Myocyte (in vitro differentiated cells): ENCODE measurements at places on chromosomes 12 and 14. TPM values are rescaled to one million over a fixed set of nuclear protein-coding genes. Genes with fewer than 3 reads are reported as not detected.
A peak's percentile ranks its signal among the peaks of the same experiment; 100 is the strongest.

- peak; percentile 75 for DNase-seq
These were observed 100.3 kb downstream of the LIN7A start for GRCh38 chr12:80837342-80837978.

DNA sequence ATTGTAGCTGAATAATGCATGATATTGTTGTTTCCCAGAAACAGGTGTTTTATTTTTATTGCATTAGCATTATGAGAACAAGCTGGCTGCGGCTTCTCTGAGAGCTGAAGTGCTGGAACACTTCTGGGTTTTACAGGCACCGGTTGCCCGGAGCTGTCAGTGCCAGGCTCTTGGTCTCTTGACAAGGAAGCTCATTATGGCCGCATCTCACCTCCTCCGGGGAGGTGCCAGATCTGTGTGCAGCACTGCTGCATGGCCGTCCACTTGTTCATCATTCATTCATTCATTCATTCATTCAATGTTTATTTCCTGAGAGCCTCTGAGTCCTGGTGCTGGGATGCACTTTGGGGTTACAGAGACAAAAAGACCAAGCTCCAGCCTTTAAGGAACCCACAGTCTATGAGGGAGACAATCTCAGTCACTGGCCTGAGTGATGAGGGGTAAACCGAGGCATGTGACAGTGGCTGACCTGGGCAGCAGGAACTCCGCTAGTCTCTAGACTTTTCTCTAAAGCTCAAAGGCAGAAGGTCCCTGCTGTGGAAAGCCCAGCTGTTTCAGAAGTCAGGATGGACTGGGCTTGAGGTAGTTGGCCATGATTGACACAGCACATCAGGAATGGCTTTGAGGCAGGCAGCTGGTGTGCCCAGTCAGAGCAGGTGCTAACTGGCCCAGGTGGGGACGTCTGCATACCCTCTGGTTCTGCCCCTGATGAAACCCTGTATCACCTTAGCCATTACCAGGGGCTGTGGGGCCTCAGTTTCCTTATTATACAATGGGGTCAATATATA lies 181.0 kb downstream of the ADGRD1 start:
- DNase-seq: no peak

GRCh38 chr12:128425666-128426331 lies 158.8 kb downstream of the TMEM132C start:
- DNase-seq: no peak

FGF23 gene
- not detected in 2 replicates for total RNA-seq

IFNG-AS1 gene
- 1.8 TPM in 1 of 2 replicates, not detected in the other for total RNA-seq

DNA sequence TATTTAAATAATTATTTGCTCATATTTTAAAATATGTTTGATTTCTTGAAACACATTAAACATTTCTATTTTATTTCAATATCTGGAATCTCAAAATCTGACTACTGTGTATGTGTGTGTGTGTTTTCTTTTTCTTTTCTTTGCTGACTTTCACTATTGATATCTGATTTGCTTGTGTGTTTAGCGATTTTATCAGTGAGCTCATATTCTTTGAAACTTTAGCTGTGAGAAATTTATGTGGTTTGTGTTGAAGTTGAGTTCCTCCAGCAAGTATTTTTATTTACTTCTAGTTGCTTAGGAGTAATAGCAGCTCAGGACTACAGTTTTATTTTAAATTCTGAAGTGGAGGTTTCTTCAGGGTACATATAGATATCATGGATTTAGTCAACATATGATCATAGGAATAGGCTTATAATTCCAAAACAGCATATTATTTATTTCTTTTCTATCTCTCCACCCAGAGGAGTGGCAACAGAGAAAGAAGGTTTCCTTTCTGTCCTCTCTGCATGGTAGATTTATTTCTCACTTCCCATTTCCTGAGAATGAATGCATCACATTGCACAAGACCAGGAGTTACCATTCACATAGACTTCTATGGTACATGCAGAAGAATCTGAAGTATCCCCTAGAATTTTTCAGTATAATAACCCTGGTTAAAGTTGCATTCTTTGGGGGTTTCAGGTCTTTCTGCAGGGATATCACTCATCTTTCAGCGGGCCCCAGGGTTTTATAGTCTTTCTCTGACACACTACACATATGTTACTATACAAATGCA lies 60.5 kb downstream of the PTPRQ start:
- no peak for DNase-seq

COPZ1 gene
- 228 and 256 TPM in 2 replicates for total RNA-seq

- no peak for DNase-seq
These were observed 22.7 kb downstream of the WIF1 start for GRCh38 chr12:65098364-65098763.

TAS2R10 gene
- 0.75 and 3.2 TPM in 2 replicates for total RNA-seq

MYF6 gene
- total RNA-seq: 28.1 and 119 TPM in 2 replicates

- peak; percentile 73 for DNase-seq
These were observed 58.1 kb downstream of the HSP90AA1 start for GRCh38 chr14:102028733-102029132.

CATSPERB gene
- total RNA-seq: not detected in 2 replicates

GRCh38 chr12:126681676-126682075 lies 1585.3 kb upstream of the TMEM132C start:
- DNase-seq: peak; percentile 63

DNA sequence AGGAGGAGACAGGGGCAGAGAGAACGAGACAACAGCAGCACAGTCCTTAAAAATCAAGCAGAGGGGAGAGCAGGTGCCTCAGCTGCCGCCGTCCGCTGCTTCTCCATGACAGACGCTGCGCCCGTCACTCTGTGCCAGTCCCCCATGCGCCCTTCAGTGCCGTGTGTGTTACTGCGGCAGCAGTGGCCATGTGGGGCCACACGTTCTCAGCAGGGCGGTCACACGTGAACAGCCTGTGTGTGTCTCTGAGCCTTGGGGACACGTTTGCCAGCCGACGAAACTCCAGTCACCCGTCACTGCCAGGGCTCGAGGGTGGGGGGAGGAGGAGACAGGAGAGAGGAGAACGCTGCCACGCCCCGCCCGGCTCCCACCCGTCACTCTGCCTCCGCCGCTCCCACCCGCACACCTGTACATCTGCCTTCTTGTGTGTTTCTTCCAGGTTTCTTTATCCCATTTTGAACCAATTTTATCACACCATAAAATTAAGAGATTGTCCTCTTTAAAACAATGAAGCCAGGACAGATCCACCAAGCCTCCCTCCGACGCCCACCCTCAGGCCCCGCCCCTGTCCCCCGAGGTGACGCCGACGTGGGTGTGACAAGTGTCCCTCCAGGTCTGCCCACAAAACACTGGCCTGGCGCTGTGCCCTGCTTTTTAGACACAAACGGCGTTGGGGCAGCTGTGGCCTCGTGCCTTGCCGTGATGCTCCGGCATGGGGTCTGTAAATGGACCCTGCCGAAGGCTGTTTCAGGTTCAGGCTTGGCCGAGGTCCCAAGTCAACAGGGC lies 58.2 kb downstream of the GALNT9 start:
- no peak for DNase-seq

FLRT2 gene
- total RNA-seq: 19.6 and 37.3 TPM in 2 replicates

DNA sequence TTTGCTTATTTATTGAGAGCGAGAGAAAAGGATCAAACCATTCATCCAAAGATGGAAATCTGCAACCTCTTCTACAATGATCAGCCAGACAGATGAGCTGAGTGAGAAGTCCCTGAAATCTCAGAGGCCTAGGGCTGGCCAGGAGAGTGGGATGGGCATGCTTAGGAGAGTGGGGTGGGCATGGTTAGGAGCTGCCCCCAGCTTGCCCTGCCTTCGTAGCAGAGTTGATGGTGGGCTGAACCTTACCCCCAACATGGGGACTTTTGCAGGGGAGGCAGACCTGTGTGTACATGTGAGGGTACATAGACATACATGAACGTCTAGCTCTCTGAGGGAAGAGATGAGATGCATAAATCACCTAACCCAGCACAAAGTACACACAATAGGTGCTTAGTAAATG lies 95.7 kb upstream of the ESRRB start:
- no peak for DNase-seq

DNA sequence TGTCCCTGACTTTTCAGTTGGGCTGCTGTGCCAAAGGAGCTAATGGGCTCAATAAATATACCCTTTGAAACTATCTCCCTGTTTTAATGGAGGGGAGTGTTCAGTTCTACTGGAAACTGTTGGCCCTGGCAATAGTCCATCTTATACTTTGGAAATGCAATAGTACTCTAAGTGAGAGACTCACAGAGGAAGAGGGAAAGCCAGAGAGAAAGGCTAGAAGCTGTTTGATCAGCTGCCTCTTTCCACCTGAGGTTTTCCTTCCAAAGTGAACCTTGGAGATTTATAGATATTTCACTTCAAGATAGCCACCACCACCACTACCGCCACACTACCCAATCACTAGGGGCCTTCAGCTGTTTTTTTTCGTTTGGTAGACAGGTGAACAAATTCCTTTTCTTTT lies 93.6 kb upstream of the CCDC91 start:
- DNase-seq: no peak

DNA sequence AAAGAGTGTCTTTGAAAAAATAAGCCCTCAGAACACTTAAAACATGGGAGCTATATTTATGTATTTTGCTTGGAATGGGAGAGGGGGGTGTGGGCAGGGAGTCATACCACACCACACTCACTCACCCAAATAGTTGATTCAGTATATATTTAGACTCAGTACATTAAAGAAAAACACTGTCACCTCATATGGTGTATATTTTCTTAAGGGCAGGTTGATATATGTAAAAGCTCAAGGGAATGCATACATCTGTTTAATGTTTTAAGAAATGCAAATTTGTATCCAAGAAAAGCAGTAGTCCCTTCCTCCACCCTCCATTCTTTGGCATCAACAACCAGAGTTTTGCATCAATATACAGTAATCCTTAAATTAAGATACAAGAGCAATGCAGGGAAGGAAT lies 1.4 kb downstream of the NFYB start:
- DNase-seq: no peak

EIF2S3B gene
- 0.62 and 0.83 TPM in 2 replicates for total RNA-seq

KRT79 gene
- total RNA-seq: not detected in 2 replicates

DNA sequence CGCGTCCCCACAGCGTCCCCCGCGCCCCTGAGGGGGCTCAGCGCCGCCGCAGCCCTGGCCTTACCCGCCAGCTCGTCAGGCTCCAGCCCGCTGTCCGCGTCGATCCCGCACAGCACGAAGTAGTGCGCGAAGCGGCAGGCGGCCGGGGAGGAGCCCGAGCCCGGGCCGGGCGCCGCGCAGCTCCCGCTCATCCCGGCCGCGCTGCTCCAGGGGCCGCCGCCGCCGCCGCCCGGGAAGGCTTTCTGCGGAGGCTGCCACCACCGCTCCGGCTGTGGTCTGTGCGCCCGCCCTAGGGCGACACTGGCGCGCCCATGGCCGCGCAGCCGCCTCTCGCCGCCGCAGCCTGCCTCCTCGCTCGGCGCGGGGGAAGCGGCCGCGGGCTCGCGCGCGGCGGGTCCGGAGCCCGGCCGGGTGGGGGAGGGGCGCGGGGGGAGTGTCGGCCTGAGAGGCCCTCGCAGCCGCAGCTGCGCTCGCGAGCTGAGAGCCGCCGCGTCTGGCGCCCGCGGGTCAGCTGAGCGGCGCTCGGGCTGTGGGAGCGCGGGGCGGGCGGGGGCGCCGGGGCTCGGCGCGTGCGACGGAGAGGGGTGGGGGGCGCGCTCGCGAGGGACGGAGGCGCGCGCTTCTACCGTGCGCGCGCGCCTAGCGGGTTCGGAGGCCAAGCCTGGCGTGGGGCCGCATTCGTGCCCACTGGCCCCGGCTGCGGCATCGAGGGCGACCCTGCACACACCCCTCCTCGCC lies at the start of gene DENND5B:
DENND5B (minus strand) TSS at position 495 of the 738 bp plus-strand sequence; CDS start at position 191, 304 bp downstream.
- DNase-seq: peak; percentile 87

DNA sequence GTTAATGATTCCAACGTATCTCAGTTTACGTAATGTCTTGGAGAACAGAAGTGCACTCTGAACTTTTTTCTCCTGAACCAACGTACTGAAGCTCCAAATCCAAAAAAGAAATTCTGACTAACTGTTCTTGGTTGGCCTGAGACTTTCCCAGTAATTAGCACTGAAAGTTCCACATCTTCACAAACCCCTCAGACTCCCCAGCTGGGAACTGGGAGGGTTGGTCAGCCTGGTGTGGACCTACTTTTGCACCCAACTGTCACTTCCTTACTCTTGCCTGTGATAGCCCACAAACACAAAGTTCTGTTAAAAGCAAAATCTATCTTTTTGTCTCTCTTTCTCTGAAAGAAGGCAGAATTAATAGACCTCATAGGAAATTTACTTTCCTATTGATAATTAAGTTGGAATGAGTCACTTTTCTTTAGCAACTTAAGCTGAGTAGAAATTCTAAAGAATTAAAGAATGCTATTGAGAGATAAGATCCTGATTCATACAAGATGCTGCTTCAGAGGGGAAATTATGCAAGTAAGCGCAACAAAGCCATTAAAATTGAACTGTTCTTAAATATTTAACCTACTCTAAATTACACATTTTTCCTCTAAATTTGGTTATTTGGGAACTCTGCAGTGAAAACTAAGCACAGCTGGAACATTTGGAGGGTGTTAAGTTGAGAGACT lies 155.0 kb downstream of the EPS8 start:
- DNase-seq: no peak

IKBIP gene
- 31.7 and 36.9 TPM in 2 replicates for total RNA-seq

DNA sequence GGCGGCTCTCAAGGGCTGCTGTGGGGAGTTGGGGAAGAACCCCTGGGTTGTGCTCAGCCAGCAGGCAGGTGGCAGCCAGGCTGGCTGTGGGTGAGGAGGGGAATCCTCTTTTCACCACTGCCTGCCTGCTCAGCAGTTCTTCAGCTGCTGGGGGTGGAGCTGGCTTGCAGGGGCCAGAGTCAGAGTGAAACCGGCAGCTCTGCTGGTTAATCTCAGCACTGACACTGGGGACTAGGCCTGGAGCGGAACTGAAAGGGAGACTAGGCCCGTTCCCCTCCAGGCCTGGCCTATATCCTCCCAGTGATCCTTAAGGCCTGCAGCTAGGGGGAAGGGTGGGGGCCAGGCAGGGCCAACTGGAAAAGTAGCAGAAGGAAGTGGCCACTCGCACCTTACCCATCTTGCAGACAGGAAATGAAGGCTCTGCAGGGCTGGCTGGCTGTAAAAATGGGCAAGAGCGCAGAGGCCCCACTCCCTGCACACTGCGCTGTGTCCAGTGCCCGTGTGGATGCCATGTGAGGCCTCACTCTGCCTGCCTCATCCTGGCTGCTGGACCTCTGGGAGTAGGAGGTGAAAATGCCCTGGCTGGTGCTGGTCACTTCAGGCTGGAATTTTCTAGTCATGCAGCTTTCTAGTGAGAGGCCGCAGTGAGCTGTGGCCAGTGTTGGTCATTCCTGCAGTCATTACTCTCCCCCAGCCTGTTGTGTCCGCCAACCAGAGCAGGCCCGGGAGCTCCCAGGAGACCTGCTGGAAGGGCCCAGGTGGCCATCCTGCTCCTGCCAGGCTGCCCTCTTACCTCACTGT lies 39.4 kb downstream of the SH2B3 start:
- peak; percentile 95 for DNase-seq

GRCh38 chr12:113180333-113180732 lies 4.9 kb downstream of the DDX54 start:
- DNase-seq: peak; percentile 65

GRCh38 chr12:684416-684815 lies 21.2 kb upstream of the NINJ2 start:
- no peak for DNase-seq

GRCh38 chr12:6604259-6605029 lies 2.7 kb downstream of the CHD4 start:
- peak; percentile 16 for DNase-seq
